Fibroblast of skin of abdomen (primary cell): ENCODE measurements at places on chromosomes 7 and 10.

DNA sequence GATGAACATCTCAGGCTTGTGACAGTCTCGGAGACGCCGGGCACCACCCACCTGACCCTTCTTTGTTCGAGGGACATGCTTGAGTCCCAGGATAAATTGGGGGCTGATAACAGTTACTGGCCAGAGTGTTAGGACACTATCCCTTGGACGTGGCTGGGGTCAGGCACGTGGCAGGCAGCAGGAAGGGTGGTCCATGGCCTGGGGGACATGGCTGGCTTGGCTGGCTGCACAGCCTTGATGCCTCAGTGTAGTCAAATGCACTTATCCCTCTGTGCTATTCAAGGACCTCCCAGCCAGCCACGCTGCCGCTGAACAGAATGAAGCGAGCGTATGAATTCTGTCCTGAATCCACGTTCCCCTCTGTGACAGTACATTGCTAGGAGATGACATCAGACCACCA, 662.0 kb upstream of the FOXK1 start:
- no peak for DNase-seq

GRCh38 chr10:119320981-119321380, 113.6 kb downstream of the GRK5 start:
- no peak for DNase-seq

DNA sequence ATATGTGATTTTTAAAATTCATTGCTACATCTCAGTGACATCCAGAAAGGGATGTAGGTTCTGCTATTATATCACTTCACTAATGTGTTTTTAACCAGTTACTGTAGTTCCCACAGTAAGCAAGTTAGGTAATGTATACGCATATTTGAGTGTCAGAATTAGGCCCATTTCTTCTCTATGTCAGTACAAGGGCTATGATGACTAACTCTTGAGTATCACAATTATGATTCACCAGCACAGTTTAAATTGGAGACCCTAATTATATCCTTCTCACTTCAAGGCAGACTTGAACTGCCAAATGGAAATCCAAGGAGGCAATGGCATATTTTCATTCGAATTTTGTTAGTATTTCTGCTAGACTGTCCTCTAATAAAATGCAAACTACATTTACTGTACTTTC, 23.6 kb downstream of the BZW2 start:
- DNase-seq = peak; percentile 64

DNA sequence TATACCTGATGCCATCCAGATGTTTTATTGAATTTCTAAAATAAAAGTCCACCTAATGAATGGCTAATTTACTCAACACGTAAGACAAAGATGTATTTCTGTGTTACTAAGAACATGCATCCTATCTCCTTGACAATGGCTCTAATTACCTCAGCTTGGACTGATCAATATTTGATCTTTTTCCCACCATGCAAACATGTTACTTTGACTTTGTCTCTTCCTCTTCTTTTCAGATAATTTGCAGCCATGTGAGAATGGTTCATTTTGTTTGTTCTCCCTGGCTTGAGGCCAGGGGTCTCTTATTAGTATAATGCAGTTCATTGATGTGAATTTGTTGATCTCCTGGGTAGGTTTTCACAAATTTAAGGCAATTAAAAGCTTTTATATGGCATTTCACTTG, 302.1 kb downstream of the ADK start:
- no peak for DNase-seq

DNA sequence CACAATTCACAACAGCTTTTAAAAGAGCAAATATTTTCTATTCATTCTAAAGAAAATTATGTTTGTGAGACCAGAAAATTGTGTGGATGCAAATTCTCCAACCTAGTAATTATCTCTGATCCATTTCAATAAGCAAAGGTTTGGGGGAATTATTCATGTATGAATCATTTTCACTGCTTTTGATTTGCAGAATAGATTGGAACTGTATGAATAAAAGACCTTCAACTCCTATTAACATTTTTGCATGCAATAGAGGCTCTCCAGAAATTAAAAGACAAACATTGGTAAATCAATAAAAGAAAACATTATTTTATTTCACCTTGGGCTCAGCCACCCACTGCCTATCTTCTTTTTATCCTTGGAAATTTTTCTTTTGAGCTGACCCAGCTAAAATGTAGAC, 43.5 kb downstream of the FEZF1 start:
- no peak for DNase-seq

- DNase-seq = no peak
Measured at GRCh38 chr10:42734536-42734935, 48.1 kb upstream of the BMS1 start.

GRCh38 chr7:127754457-127754856, 102.5 kb downstream of the SND1 start:
- DNase-seq = no peak

- DNase-seq = no peak
Measured at GRCh38 chr10:70222340-70222794, 10.9 kb downstream of the PPA1 start.

- DNase-seq = peak; percentile 76
Measured at GRCh38 chr7:27179503-27180430, 5.3 kb downstream of the HOXA11 start.

- DNase-seq = no peak
Measured at GRCh38 chr10:127612-128432, 7.4 kb upstream of the ZMYND11 start.

DNA sequence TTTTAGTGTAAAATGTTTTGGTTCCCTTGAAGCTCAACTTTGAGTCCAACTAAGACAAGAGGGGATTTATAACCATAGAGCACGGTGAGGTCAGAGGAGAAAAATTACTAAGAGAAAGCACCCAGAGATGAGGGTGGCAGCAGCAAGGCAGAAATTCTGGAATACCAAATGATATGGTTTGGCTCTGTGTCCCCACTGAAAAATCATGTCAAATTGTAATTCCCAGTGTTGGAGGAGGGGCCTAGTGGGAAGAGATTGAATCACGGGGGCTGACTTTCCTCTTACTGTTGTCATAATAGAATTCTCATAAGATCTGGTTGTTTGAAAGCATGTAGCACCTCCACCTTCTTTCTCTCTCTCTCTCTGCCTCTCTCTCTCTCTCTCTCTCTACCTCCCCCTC, 19.4 kb upstream of the AKR1C1 start:
- no peak for DNase-seq

GRCh38 chr7:99437946-99438572, 539 bp downstream of the PTCD1 start:
- DNase-seq = no peak

DNA sequence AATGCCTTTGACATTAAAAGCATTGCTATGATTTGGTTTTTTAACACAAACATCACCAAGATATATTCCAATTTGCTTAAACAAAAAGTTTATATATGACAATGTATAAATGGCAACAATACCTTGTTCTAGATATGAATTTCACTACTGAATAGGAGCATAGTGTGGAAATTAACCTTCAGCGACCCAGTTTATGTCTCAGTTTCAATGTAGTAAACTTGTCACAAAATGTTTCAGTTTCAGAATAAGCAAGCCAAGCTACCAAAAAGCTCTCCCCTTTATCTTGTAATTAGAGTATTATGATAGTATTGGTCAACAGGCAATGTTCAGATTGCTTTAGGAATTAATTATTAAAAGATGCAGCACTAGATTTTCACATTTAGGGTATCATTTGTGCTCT, 99.6 kb upstream of the PCDH15 start:
- no peak for DNase-seq

GRCh38 chr7:30914596-30914995, 2.9 kb downstream of the AQP1 start:
- peak; percentile 50 for DNase-seq

DNA sequence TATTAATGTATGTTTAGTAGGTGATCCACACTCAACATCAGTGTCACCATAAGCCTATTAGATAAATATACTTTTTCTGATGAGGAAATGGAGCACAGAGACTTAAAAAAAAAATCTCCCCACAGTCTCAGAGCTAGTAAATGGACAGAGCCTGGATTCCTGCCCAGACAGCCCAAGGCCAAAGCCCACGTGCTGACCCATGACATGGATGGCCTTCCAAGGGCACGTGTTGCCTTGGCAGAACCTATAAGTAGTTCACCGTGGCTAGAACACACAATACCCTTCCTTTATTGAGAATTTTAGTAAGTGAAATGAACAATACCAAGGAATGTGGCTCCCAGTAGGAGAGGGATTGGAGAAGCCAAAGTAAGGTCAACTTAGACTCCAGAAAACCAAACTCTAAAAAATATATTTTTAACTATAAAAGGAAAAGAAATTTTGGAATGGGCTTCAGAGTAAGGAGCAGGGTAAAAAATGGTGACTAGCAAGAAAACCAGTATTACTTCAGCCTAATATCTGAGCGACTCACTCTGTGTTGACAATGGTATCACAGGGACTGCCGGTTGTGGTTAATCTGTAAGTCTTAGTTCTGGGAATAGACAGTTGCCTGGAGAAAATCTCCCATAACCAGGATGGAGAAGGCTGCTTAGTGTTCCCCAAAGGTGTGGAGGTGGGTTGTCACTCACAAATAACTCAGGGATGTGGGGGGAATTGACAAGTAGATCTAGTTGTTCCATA, 223.0 kb downstream of the SORCS1 start:
- DNase-seq = no peak

- no peak for DNase-seq
Measured at GRCh38 chr7:44434201-44434600, 56.3 kb downstream of the NUDCD3 start.

DNA sequence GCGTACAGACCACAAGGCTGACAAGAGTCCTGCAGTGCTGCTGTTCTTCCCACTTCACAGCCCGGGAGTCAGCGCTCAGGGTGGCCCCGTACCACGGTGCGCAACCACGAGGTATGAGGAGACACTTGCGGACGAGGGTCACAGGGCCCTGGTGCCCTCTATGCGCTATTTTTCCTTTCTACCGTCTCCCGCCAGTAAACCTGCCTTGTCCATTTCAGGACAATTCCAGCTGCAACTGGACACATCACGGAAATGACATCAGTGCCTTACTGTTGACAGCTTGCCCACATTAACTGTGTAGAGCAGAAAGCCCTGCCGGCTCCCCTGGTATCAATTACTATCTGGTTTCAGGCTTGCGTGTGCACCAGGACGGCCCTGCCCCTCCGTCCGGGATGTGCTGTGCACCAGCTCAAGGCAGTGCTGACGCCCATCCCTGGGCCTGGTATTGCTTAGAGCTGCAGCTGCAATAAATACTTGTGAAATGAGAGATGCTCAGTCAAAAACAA, 65.1 kb downstream of the ZRANB1 start:
- peak; percentile 75 for DNase-seq

GRCh38 chr10:100480002-100480401, 17.2 kb downstream of the WNT8B start:
- DNase-seq = no peak
